GM13977 (cell line): ENCODE measurements at places on chromosomes 11 and 22.
A peak's percentile ranks its signal among the peaks of the same experiment; 100 is the strongest.

DNA sequence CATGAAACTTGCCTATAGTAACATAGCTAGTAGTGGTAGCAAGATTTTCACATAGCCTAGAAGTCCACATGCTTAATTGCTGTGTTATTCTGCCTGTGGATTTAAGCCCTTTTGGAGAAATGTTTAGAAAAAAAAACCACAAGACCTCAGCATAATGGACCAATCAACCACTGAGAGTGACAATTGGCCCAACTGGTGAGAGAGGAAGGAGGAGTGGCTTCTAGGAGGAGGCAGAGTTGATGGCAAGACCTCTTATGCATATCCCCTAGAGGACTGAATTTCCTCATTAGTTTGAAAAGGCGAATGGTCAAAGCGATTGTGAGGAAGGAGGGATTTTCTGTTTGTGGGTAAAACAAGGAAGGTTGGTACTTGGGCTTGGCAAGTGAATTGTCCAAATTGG lies 30.6 kb downstream of the NNMT start:
- DNase-seq: no peak

- DNase-seq: peak; percentile 63
Observed at GRCh38 chr22:49961005-49961600, 531 bp downstream of the PIM3 start.

GRCh38 chr11:726278-727220 lies 20.5 kb downstream of the EPS8L2 start:
- DNase-seq: peak; percentile 89

DNA sequence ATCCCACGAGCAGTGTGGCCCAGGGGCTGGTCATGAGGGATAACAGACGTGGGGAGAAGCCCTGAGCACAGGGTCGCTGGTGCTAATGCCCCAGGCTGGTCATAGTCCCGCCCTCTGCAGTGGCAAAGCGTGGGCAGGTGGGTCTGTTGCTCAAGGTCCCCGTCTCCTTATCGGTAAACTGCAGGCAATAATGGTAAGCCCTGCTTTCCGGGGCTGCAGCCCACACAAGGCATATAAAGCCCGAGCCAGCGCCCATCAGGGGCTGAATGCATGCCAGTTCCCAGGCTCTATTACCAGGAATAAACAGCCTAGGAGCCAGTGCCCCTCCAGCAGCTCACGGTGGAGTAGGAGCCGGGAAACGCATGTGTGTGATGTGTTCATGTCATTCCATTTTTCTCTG lies 261.0 kb downstream of the BRD1 start:
- no peak for DNase-seq

- DNase-seq: no peak
Observed at GRCh38 chr11:128723531-128723930, 29.7 kb downstream of the FLI1 start.

- DNase-seq: no peak
Observed at GRCh38 chr22:39234472-39234787, 10.4 kb downstream of the PDGFB start.

GRCh38 chr22:38148245-38148644 lies 33.4 kb downstream of the PLA2G6 start:
- DNase-seq: no peak

GRCh38 chr11:84563356-84563755 lies 1063.8 kb downstream of the DLG2 start:
- DNase-seq: no peak

DNA sequence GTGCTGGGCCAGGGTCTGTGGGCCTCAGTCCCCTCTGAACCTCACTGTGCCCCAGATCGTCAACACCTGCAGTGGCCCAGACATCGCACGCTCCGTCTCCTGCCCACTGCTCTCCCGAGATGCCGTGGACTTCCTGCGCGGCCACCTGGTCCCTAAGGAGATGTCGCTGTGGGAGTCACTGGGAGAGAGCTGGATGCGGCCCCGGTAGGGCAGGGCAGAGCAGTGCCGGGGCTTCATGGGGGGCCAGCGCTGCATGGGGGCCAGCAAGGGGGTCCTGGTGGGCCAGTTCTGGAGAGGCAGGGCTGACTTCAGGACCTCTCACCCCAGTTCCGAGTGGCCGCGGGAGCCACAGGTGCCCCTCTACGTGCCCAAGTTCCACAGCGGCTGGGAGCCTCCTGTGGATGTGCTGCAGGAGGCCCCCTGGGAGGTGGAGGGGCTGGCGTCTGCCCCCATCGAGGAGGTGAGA lies 16.3 kb downstream of the EPS8L2 start:
- no peak for DNase-seq

DNA sequence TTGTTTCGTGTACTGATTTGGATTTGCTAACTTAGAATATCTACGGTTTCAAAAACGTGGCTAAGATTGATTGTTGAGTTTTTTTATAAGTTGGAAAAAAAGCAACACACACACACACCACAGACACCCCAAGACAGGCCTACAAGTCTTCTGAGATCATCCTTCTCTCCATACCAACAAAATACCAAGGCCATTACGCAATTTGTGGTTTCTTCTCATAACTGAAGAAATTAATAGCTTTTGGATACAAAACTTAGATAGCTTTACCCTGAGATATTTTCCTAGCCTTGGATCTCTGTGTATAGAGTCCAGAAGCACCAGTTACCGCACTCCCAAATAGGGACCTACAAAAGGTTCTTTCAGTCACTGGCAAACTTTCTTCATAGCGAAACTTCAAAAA lies 113.6 kb downstream of the SIK3 start:
- DNase-seq: no peak

DNA sequence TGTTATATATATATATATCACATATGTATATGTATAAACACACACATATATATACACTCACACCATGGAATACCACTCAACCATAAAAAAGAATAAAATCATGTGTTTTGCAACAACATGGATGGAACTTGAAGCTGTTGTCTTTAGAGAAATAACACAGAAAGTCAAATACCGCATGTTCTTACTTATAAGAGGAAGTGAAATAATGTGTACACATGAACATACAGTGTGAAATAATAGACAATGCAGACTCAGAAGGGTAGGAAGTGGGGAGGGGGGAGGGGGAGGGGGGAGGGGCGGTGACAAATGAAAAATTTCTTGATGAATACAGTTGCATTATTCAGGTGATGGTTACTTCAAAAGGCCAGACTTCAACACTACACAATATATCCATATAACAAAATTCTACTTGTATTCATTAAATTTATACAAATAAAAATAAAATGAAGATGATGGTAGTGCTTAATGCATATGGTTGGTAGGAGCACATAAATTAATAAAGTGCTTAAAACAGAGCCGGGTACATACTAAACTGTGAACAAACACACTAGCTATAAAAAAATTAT lies 5.8 kb upstream of the OR5B2 start:
- DNase-seq: no peak

- no peak for DNase-seq
Observed at GRCh38 chr11:23536907-23537306, 676.6 kb upstream of the CCDC179 start.

GRCh38 chr11:117979481-117980211 lies 6.5 kb upstream of the IL10RA start:
- DNase-seq: peak; percentile 45

DNA sequence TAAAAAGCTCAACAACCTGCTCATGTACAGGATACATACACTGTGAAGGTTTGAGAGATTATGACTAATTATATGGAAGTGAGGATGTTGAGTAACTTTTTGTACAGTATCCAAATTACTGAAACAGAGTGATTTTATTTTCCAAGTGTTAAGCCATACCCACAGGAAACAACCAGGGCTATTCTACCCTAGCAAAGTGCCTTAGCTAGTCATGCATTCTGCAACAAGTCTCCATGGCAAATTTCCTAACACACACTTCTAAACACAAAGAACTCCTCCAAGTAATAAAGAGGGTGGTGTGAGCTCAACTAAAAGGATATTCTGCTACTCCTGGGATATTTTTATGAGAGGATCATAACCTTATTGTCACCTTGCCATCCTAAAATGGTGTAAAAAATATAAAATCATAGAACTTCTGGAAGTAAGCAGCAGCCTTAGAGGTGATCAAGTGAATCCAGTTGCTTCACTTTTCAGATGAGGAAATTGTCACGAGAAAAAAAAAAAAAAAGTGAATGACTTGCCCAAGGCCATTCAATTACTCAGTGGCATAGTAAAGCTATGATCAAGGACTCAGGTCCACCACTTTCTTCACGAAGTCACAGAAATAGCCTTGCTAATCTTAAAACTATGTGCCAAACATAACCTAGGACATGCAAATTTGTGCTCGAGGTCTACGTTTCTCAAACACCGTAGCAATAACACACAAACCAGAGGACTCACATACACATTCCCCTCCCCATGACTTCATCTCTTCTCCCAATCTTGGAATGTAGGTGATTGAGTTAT lies 4.2 kb downstream of the LGR4 start:
- DNase-seq: no peak

- DNase-seq: peak; percentile 75
Observed at GRCh38 chr11:72821920-72822799, 7.9 kb downstream of the ATG16L2 start.

- no peak for DNase-seq
Observed at GRCh38 chr11:14518820-14519219, 1.4 kb downstream of the PSMA1 start.

DNA sequence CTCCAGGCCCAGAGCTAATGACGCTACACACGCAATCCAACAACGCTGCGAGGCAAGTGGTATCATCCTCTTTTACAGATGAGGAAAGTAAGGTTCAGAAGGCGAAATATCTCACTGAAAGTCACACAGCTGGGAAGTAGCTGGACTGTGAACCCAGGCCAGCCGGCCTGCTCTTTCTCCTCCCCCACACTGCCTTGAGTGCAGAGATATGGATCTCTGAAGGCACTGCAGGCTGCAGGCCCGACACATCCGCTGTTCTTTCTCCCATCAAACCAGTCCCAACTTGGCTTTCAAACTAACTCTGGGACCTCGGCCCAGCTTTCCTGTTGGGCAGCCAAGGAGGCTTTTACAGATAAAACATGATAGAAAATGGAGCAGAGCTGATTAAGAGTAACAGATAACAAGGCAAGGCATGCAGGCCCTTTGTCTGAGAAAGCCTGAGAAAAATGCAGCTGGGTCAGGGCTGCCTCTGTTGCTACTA lies 64.0 kb upstream of the PTPRJ start:
- no peak for DNase-seq

GRCh38 chr11:79033833-79034232 lies 407.0 kb downstream of the TENM4 start:
- no peak for DNase-seq

DNA sequence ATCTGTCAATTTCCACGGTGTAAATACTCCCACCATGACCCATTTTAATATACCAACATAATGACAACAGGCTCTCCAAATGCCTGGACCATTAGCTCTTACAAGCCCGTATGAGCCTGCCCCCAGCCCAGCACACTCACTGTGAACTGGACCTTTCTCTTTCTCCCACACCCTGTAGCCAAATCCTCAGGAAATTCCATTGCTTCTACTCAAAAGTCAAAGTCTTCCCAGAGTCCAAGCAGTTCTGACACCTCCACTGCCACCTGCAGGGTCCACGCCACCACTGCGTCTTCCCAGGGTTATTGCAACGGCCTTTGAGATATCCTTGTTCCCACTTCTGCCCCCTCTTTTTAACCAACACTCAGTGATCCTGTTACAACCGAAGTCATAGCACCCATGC lies 110.1 kb upstream of the ASPHD2 start:
- no peak for DNase-seq

- DNase-seq: peak; percentile 12
Observed at GRCh38 chr11:23723861-23724260, 773.0 kb upstream of the LUZP2 start.

DNA sequence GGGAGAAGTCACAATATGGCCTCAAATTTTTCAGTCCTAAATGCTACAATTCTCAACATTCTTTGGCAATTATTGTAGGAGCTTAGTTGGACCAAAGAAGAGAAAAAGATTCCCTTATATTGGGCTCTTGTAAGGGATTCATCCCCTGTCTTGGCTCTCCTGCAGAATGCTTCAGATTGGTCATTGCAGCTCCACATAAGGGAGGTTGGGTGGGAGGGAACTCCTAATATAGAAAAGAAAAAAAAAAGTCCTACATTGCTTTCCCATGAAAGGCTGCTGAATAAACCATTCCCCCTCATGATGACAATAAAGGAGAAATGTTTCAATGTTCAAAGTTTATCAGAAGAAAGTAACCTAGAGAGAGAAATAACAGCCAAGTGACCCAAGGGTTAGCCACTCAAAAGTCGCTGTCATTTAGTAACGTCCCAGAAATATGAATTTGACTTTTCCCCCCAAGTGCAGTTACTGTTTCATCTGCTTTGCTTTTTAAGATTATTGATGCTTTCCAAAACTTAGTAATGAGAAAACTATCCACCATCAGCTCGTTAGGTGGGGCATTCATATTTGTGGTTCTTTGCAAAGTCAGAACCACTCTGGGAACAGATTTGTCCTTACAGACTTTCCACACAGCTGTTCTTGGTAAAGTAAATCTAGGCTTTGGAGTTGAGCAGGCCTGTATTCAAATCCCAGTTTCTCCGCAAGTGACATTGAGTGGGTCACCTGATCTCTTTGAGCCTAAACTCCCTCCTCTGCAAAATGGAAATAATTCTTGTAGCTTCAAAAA lies 5.0 kb upstream of the SLC1A2 start:
- no peak for DNase-seq
